Kidney capillary endothelial cell (primary cell): ENCODE measurements at places on chromosomes 5 and 9.

- DNase-seq = no peak
These were observed 4.4 kb downstream of the TMOD1 start for GRCh38 chr9:97505845-97506244.

- no peak for DNase-seq
These were observed 26.6 kb downstream of the ERAP2 start for GRCh38 chr5:96902876-96903275.

DNA sequence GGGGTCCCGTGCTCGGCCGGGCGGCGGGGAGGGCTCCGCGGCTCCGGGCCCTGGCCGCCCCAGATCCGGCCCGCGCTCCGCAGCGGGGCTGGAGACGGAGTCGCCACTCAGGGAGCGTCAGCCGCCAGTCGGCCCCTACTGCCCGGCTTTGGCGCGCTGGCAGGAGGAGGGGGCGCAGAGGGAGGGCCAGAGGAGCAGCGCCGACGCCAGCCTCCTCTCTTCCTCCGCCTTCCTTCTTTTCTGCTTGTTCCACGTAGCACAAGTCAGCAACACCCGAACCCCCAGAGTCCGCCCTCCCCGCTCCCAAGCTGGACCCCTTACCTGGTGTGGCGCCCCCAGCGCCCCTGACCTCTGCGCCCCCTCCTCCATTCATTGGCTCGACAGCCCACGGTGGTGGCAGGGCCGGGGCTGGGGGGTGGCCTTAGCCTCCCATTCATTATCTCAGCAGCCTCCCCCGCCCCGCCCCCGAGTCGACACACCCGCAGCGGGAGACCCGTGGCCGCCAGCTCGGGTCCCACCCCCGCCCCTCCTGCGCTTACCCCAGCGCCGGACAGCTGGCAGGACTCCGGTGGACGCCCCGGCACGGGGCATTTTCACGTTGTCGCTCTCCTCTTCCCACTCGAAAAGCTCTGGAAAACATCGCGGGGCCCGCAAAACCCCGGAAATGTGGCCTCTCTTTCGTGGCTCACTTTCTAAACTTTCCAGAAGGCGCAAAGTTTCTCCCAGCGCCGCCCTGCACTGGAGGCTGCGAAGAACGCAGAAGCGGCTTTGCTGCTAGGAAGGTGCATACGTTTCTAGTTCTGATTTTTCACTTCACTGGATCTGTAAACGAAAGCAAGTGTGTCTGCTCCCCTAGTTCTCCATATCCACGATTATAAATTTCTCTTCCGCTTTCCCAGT, at the start of gene LPAR1:
TSS of gene LPAR1 (minus strand) at position 140 of the 900 bp plus-strand sequence. CDS start 66,353 bp downstream, outside the sequence.
- no peak for DNase-seq

- DNase-seq = no peak
These were observed 131.5 kb downstream of the NR6A1 start for GRCh38 chr9:124639637-124640036.

GRCh38 chr5:41151564-41151963, 61.8 kb downstream of the C6 start:
- DNase-seq = no peak
